ENCODE measurements at places on chromosomes 6 and 20.

DNA sequence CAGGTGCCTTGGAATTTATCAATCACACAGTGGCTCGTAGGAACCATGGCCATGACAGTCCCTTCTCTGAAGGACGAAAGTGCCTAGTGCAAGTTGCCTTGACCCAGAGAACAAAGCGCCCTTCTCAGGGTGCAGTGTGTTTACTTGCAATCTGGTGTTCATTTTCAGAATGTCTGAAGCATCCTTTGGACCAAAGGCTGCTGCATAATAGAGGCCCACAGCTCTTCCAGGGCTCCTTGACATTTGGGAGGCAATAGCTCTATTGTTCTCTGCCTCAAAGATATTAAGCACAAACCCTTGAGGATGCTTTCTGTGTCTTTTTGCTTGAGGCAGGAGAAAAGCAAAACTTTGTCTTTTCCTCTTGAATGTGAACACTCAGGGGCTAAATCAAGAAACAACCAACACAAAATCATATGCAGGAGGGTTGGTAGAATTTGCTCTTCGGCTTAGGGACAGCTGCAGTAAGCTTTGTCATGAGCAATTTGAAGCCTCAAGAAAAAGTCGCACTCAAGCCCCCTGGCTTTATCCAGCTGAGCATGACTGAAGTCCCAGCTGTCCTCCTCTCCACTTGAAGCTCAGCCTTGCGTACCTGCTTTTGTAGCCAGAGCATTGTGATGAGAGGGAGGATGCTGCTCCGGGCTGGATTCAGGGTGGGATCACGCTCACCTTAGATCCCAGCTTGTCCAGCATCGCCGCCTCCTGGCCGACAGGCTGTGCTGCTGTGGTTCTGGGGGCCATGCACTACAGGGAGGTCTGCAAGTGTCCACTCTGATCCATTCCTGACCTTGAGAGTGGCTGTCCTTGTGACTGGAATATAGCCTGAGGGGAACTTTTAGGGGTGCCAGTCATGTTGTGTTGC lies 495.4 kb downstream of the CDH26 start:
- no peaks in the 10 kb centered on the region for H3K36me3 ChIP-seq
- no peak for DNase-seq

DNA sequence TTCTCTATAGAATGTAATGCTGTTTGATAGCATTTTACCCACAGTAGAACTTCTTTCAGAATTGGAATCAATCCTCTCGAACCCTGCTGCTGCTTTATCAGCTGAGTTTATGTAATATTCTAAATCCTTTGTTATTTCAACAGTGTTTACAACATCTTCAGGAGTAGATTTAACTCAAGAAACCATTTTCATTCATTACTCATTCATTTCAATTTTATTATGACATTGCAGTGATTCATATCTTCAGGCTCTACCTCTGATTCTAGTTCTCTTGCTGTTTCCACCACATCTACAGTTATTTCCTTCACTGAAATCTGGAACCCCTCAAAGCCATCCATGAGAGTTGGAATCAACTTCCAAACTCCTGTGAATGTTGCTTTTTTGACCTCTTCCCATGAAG lies 93.7 kb downstream of the ZFAND3 start:
- no peak for DNase-seq
- H3K4me3 ChIP-seq = no peak overlapping the region
- no peaks in the 10 kb centered on the region for H3K36me3 ChIP-seq
- no peaks in the 10 kb centered on the region for H3K4me1 ChIP-seq

DNA sequence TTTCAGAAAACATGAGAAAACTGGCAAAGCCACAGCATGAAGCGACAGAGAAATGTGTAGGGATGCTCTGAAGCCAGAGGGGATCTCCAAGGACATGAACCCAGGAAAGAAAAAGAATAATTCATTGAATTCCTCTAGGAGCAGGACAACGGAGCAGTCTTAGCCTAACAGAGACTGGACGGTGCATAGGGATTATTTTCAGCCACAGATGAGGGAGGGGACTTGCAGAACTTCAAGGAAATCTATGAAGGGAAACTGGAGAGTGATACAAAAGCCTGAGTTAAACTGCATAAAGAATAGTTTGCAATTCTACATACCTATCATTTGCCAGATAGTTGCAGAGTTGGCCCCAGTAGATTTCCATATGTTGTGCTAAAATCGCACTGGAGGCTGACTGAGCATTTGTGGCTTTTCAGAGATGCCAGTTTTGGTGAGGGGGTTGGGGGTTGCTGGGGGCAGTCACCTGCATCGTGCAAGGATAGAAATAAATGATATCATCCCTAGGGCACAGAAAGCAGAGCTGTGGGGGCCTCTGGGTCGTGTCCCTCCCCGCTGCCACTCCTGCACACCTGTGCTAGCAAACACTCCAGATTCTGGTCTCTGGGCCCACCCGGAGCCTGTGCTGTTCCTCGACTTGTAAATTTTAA lies 443.2 kb upstream of the JARID2 start:
- no peak overlapping the region for H3K4me3 ChIP-seq
- H3K27ac ChIP-seq = no peak overlapping the region
- H3K27me3 ChIP-seq = no peaks in the 10 kb centered on the region
- no peak for DNase-seq
- no peaks in the 10 kb centered on the region for H3K36me3 ChIP-seq
- no peaks in the 10 kb centered on the region for H3K4me1 ChIP-seq

DNA sequence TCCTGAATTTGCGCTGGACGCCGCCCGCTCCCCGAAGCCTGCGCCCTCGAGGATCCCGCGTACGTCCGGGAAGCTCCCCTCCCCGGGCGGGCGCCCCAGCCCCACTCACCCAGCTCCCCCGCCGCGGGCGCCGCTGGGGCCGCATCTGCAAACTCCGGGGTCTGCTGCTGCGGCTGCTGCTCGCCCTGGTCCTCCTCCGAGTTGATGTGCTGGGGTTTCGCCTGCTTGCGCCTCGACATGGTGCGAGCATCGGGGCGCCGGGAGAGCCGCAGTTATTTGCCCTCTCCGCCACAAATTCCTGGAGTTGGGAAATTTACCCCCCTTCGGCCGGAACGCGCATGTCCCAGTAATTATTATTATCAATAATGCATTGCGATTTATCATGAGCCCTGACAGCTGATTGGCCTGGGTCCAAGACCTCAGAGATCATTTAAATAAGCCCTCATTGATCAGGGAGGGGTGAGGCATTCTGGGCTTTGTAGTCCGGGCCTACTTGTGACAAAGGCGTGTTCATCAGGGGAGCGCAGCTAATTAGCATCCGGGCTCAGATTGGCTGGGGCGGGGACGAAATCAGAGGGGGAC lies at the start of gene SALL4:
Gene SALL4 (minus strand): TSS at position 352 of the 582 bp plus-strand sequence. CDS start 113 bp downstream, at position 239.
- no peak within 1 kb of the TSS for H3K4me3 ChIP-seq
- H3K4me1 ChIP-seq = no peaks in the 10 kb centered on the region
- no peaks in the 10 kb centered on the region for H3K27me3 ChIP-seq
- H3K36me3 ChIP-seq = no peaks in the 10 kb centered on the region
- DNase-seq = no peak
- no peak within 1 kb of the TSS for H3K27ac ChIP-seq

GRCh38 chr20:59692139-59692538 lies 87.8 kb downstream of the PHACTR3 start:
- no peaks in the 10 kb centered on the region for H3K4me1 ChIP-seq
- no peaks in the 10 kb centered on the region for H3K27me3 ChIP-seq
- no peak overlapping the region for H3K27ac ChIP-seq
- no peak overlapping the region for H3K4me3 ChIP-seq
- no peak for DNase-seq
- H3K36me3 ChIP-seq = no peaks in the 10 kb centered on the region

DNA sequence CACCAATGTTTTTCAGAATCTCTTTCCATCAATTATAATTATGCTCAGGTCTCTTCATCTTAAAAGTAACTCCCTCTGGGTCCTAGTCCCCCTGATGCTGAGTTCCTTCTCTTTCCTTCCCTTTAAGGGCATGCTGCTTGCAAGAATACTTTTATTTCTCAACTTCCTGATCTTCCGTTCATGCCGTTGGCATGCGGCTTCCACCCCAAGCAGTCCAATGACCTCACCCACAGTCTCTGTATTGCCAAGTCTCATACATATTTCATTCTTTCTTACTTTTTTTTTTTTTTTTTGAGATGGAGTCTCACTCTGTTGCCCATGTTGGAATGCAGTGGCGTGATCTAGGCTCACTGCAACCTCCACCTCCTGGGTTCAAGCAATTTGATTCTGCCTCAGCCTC lies 83.5 kb downstream of the NDUFAF5 start:
- no peaks in the 10 kb centered on the region for H3K36me3 ChIP-seq
- no peak for DNase-seq
- H3K4me1 ChIP-seq = no peaks in the 10 kb centered on the region
- no peaks in the 10 kb centered on the region for H3K27me3 ChIP-seq

GRCh38 chr20:15596220-15596890 lies 976.9 kb downstream of the KIF16B start:
- no peak for DNase-seq
- no peaks in the 10 kb centered on the region for H3K27me3 ChIP-seq
- H3K27ac ChIP-seq = no peak overlapping the region
- H3K4me1 ChIP-seq = no peaks in the 10 kb centered on the region

DNA sequence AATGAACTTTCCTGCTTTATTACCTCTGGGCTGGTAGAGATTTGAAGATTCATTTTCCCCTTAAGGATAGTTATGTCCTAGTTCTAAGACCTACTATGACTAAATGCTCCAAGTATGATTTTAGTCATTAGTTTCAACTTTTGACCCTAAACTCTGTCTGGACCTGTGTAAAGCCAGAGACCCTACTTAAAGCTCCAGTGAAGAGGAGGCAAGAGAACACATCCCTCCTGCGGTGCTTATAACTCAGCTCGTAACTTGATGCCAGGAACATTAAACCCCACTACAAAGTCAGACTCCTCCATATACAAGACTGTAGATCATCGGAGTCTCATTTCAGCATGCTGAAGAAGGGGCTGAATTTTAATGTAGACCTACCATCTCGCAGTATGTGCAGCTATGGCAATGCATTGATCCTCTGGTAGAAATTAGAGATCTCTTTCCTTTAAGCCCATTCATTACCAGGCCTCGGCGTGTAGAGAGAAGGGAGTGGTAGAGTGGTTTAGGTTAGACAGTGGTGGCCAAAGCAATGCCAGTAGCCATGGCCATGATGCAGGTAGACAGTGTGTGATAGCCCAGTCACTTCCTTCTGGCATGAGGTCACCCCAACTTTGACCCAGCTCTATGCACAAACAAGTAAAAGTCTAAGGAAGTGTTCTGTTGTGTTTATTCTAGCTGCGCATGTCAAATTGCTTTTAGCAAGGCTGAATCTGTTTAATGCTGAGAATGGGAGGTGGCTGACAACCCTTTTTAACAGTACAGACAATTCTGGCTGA lies 34.8 kb upstream of the MYB start:
- peaks cover 40% of the 10 kb centered on the region for H3K4me1 ChIP-seq
- H3K4me3 ChIP-seq = no peak overlapping the region
- H3K36me3 ChIP-seq = no peaks in the 10 kb centered on the region
- DNase-seq = no peak
- H3K27me3 ChIP-seq = no peaks in the 10 kb centered on the region
- no peak overlapping the region for H3K27ac ChIP-seq

GRCh38 chr20:54320148-54320607 lies 112.3 kb downstream of the PFDN4 start:
- H3K4me1 ChIP-seq = no peaks in the 10 kb centered on the region
- H3K36me3 ChIP-seq = no peaks in the 10 kb centered on the region
- no peak for DNase-seq
- no peak overlapping the region for H3K27ac ChIP-seq
- H3K4me3 ChIP-seq = no peak overlapping the region

DNA sequence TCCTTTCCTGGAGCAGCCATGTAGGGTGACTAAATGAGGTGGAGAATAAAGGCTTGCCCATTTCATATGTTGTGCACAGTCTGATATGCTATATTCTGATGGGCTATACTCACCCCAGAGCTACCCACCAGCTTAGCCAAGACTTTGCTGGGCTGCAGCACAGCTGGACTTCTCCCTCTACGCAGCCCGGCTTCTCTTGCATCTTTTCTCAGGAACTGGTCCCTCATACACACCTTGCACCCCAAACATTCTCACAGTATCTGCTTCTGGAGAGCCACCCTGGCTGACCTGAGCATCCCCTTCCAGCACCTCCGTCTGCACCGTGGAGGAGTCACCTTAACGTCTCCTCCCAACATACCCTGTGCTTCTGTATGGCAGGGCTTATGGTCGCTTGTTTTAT lies 150.8 kb upstream of the PMEPA1 start:
- no peaks in the 10 kb centered on the region for H3K36me3 ChIP-seq
- H3K27me3 ChIP-seq = 0 out of 2 replicates have a peak, but pooled peaks cover 2% of the 10 kb centered on the region
- no peak overlapping the region for H3K4me3 ChIP-seq
- H3K27ac ChIP-seq = no peak overlapping the region
- no peak for DNase-seq

DNA sequence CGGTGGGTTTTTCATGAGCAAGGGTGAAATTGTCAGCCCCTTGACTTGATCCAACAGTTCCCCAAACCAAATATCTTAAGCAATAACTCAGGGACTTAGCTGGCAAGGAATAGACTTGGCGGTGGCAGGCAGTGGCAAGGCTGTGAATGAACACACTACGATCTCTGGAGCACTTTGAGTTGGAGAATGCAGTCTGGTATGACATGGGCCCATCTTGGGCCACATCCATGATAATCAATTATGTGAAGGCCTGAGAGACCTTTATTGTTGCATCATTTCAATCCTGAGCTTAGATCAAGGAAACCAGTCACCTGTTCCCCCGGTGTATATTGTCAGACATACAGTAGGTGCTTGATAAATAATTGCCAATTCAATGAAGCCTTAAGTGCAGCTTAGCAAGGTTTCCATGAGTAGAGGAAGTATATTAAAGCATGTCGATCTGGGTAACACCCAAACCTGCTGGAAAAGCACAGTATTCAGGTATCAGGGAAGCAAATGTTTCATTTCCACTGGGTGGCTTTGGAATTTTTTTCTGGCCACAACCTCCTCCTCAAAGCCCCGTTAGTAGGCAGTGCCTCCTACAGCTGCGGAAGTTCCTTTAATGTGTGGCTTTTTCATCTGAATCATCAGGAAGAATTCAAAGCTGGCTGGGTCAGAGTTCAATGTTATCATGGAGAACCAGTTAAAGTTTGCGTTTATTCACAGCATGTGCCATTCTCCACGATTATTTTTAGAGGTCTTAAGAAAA lies 10.2 kb downstream of the CASS4 start:
- DNase-seq = no peak
- H3K36me3 ChIP-seq = no peaks in the 10 kb centered on the region
- no peak overlapping the region for H3K27ac ChIP-seq
- H3K27me3 ChIP-seq = no peaks in the 10 kb centered on the region

DNA sequence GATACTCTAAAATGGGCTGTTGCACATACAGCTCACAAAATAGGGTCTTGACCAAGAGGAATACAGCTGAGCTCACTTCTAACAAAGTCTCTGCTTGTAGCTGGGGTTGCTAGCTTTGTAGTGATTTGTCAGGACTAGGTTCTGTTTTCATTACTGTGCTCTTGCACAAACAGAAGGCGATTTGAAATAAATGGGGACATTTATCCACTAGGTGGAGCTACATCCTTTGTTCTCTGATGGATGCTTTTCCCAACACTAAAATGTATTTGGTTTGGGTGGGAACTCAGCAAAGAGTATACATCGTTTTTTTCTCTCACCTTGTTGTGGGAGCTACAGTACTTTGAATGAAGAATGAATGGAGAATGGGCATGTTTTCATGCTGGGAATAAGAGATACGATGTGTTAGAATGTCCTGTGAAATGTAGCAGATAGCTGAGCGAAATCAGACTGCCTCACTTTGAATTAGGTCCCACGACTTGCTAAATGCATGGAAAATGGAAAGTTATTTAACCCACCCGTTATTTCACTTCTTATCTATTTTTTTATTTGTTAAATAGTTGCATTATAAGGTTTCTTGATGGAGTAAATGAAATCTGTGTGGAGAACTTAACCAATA lies 494.7 kb upstream of the MAP3K7 start:
- H3K27me3 ChIP-seq = no peaks in the 10 kb centered on the region
- no peak overlapping the region for H3K27ac ChIP-seq
- H3K4me3 ChIP-seq = no peak overlapping the region
- H3K4me1 ChIP-seq = no peaks in the 10 kb centered on the region

Data from Karpas-422 (cell line).